CD4-positive, alpha-beta T cell treated with Interleukin-4 for 1 hour (primary cell): ENCODE measurements at places on chromosomes 12 and 14.

GRCh38 chr12:96192926-96193573 is 1.1 kb upstream of the ELK3 start:
- DNase-seq, result no peak

DNA sequence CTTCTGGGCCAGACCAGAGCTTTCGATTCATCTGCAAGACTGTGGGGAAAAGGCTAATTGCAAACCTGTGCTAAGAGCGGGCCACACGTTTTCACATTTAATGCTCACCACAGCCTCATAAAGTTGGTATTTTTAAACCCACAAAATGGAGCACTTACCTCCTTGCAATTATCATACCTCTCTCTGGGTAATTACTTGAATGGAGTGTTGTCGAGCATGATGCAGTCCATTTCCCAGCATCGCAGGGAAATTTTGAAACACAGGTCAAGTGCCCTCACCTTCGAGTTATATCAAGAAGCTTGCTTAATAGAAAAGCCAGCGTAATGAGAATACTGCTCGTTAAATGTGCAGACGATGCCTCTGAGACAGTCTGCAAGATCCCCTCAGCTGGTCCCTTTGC is 8.8 kb upstream of the IFI27L2 start:
- DNase-seq, result no peak

DNA sequence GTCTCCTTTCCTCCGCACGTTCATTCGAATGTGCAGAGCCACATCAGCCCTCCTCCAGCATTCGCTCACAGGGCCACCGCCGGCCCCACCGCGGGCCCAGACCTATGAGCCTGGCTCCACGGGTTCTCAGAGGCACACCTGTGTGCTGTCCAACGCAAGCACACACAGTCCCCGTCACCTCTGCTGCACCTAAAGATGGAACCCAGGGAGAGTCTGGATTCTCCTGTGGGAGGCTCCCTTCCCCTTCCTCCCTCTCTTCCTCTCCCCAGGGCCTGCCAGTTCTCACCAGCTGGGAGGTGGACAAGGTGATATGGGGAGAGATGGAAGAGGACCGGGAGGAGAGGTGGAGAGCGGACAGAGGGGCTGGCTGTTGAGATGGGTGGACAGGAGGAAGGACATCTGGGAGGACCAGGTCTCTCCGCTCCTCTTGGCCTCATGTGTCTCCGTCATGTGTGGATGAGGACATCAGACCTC is 4.9 kb upstream of the AQP6 start:
- no peak for DNase-seq

- DNase-seq, result no peak
Measured at GRCh38 chr12:6065863-6066199, 58.6 kb downstream of the VWF start.

DNA sequence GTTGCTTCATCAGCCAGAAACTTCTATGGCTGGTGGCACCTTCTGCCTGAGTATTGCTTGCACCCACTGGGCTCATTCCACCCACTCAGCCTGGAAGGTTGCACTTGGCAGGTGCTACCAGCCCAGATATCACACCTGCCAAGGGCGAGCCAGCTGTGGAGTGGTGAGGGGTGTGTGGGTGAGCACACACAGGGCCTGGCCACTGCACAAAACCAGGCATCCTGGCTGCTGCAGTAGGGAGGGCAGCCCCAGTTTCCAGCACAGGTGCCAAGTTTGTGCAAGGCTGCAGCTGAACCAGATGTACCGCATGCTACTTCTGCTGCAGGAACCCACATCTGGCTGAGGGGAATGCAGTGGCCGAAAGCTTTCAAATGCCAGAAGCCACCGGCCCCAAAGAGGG is 1147.8 kb downstream of the FSCB start:
- no peak for DNase-seq

- no peak for DNase-seq
Measured at GRCh38 chr12:5013266-5013730, 30.4 kb upstream of the KCNA5 start.

- DNase-seq, result no peak
Measured at GRCh38 chr14:85881935-85882334, 352.0 kb downstream of the FLRT2 start.

DNA sequence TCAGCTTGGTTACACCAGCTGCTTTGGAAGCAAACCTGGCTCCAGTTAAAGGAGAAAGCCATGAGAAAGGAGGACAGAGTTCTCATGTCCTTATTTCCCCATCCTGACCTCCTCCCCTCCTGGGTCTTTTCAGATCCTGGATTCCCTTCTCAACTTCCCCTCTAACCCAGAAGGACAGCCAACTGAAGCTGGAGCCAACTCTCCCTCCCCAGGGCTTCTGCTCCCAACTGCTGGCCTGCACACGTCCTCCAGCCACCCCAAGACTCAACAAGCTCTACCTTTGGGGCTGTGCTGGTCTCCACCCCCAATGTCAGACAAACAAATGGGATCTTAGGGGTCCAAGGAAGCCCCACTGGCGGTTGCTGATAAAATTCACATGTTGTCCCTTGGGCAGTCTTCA is 651.1 kb upstream of the TBX3 start:
- DNase-seq, result no peak

DNA sequence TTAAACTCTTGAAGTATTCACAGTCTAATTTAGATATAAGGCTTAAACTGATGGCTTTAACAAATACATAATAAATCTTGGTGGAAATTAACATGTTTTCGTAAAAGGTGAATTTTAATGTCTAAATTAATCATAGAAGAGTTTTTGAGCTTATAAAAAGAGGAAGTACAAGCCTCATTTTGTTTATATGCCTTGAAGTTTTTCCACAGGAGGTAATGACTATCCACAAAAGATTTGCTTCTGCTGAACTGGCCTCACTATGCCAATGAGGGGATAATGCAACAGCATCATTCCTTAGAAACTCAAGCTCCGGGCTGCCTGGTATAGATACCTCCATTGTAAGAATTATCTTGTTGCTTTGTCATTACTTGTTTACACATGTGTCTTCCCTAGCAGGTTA is 175.6 kb downstream of the DUSP6 start:
- no peak for DNase-seq

DNA sequence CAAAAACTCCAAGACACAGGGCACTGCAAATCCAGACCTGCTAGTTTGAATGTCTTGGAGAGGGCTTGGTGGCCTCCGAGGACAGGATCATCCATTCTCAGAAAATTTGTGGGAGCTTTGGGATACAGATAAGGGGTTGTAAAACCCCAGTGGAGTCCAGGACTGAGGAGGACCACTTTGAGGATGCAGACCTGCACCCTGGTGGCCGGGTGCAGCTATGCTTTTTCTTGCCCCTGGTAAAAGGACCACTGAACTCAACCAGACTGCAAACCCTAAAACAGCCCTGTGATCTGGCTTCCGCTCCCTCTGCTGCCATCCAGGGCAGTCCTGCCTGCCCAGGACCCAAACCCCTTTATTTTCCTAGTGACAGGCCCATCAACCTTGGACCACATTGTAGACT is 169.5 kb upstream of the DAAM1 start:
- DNase-seq, result no peak

DNA sequence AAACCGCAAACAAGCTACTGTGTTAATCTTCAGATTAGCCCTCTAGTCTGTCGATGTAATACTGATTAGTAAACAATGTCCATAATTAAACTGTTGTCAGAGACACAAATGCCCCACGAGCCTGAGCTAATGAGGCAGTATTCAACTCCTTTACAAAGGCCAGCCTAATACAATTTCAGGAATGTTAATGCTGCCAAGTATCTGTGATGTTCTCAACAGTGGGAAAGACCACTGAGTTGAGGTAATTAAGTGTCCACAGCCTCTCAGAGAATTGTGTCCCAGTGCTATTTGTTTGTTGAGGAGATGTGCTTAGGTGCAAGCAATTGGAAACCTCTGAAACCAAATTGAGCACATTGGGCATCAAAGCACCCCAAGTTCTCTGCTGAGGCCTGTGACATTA is 139.4 kb upstream of the CDKN3 start:
- no peak for DNase-seq

GRCh38 chr14:28613532-28613931 is 153.1 kb upstream of the FOXG1 start:
- DNase-seq, result no peak

DNA sequence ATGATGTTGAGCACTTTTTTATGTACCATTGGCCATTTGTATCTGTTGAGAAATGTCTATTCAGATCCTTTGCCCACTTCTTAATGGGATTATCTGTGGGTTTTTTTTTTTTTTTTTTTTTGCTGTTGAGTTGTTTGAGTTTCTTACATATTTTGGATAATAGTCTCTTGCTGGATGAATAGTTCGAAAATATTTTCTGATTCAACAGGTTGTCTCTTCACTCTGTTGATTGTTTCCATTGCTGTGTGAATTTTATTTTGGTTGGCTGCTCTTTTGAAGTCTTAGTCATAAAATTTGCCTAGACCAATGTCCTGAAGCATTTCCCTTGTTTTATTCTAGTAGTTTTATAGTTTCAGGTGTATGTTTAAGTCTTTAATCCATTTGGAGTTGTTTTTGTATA is 64.5 kb downstream of the CAND1 start:
- no peak for DNase-seq

GRCh38 chr14:69090187-69090789 is 62.6 kb downstream of the DCAF5 start:
- DNase-seq, result peak; percentile 22

GRCh38 chr12:96502477-96502876 is 13.1 kb downstream of the CFAP54 start:
- DNase-seq, result no peak

GRCh38 chr14:99270458-99271220 is 1.4 kb downstream of the BCL11B start:
- DNase-seq, result peak; percentile 36

DNA sequence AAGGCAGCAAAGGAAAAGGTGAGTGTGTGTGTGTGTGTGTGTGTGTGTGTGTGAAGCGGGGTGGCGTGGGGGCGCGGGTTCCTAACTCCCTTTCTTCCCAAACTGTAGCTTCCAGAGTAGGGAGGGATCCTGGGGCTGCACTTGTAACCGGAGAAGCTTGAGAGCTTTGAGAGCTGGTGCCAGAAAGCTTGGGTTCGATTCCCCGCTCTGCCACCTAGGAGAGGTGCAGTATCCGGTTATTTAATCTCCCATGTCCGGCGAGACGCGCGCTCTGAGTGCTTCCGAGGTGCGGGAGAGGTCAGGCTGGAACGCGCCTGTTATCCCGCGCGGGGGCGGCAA is 7.2 kb upstream of the RACGAP1 start:
- no peak for DNase-seq

- no peak for DNase-seq
Measured at GRCh38 chr12:122858171-122858570, 22.9 kb downstream of the HIP1R start.
